ENCODE measurements at places on chromosomes 12 and 14. TPM values are rescaled to one million over a fixed set of nuclear protein-coding genes. Genes with fewer than 3 reads are reported as not detected.

GRCh38 chr12:75308279-75308678 lies 21.8 kb downstream of the CAPS2 start:
- DNase-seq = no peak

DNA sequence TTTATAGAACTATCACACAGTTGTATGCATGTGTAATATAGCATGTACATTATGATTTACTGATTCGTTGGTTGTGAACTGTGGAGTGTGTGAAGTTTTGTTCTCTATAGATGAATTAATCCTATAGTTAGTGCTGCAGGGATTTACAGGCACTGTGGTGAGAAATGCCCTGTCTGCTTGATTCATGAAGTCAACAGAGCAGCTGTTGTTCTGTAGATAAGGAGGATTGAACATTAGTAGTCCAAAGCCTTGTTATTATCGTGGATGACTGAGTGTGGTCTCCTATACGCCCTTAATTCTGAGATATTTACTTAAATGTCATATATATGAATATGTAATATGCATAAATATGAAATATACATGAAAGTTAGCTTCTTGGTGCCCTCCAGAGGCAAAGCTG lies 98.3 kb downstream of the DNAH10 start:
- no peak for DNase-seq

- no peak for DNase-seq
Observed at GRCh38 chr12:12338527-12339168, 11.4 kb downstream of the MANSC1 start.

DNA sequence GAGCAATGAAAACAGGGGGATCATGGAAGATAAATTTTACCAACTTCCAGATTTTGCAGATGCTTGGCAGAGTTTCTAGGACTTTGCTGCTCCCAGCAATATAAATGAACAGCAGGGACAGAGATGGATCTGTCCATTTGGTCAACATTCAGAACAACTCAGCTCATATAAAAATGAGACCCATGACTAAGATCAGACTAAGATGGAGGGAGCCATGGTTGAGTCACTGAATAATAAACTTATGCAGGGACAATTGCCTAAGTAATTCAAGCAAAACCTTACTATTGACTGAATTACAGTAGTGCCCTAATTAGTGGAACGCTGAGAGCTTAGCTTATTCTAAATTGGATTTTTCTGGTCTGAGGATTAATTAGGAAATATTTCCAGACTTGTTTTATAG lies 205.1 kb downstream of the SLC5A8 start:
- no peak for DNase-seq

DNA sequence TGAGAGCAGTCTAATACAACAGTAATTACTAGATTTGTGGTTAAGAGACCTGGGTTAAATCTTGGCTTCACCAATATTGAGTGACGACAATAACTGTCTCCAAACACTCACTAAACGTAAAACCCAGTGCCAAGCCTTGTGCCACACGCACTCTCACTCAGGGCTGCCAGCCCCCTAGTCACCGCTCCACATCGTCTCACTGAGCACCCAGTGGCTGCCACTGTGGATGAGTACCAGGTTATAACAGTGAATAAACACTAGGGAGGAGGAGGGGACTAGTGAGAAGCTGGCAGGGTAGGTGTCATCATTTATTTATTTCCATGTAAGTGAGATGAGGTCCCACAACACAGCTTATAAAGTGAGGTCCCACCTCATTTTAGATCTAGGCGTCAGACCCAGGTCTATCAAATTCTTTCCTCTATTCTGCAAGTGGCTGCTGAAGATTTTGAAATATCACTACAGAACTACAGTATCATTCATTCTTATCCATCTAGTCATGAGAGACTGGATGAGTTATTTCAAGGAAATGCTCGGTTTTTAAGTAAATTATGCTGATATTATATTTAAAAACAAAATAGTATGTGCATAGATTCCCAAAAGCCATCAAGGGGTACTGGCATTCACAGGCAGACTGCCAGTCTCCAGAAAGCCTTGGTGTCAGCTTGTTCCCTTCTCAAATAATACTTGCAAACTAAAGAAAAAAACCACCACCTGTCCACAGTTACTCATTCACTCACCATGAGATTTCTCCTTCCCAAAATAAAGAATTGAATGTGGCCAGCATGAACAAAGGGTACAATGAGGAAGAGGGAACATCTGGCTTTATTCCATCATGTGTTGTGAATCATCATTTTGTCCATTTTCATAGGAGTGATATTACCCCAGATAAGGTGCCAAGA lies 84.0 kb downstream of the PTPN21 start:
- no peak for DNase-seq

DNA sequence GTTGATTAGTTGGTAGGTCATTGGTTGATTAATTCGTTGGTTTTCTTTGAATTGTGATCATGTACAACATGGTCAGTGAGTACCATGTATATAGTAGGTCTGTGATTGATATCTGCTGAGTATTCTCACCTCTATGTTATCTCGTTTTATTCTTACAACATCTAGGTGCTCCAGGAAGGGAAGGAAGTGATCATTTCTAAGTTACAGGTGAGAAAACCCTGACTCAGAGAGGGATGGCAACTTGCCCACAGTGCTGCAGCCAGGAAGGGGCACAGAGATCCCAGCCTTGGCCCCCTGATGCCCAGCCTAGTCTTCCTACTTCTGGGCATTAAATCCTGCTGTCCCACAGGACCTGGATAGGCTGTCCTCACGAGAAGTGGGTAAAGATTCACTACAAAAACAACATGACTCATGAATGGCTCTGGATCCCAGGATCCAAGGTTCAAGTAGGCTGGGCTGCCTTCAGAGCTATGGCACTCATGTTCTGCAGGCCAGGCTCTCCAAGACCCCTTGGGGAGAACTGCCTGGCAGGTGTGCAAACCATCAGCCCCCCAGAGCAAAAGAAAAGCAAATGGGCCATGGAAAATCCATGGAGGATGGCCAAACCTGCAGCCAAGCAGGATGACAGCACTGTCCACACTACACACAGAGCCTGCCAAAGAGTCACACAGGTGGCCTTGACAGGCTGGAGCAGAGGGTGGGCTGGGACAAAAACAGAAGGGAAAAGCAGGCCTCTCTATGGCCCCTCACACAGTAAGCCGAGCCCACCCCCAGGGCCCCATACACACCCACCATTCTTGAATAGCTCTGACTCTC lies 146.2 kb downstream of the BCL11B start:
- no peak for DNase-seq

- no peak for DNase-seq
Observed at GRCh38 chr14:88318406-88318805, 4.7 kb downstream of the KCNK10 start.

- DNase-seq = no peak
Observed at GRCh38 chr12:10175846-10176636, 2.8 kb upstream of the TMEM52B start.

- DNase-seq = no peak
Observed at GRCh38 chr12:128734371-128734770, 89.4 kb downstream of the SLC15A4 start.

DNA sequence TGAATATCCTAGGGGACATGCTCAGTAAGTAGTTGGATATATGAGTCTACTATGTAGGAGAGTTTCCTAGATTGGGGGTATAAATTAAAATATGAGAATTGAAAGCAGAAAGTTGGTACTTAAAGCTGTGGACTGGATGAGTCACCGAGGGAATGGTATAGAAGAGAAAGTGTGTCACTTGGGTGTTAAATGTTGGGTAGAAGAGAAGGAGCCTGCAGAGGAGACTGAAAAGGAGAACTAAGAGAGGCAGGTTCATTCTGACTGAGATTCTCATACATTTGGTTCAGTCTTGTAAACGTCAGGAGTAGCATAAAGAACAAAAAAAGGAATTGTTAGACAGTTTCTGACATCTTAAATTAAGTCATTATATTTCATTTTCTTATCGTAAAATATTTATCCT lies 19.9 kb downstream of the LRRC9 start:
- no peak for DNase-seq

Gene RTN1
- total RNA-seq = 0.05 TPM

Gene C12orf76
- total RNA-seq = 13.6 TPM

DNA sequence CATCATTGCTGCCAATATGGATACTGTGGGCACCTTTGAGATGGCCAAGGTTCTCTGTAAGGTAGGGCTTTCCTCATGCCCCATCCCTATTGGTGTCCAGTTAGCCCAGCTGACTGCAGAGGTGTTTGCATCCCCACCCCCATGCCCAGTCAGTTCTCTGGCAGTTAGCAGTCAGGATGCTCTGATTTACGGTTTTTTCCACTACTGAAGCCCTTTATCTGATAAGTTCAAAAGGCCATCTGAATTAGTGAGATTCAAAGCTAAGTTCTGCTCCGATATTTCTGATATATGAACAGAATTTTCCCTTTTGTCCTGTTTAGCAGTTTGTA lies 773 bp downstream of the GMPR2 start:
- DNase-seq = no peak

- DNase-seq = no peak
Observed at GRCh38 chr12:337039-337438, 52.1 kb downstream of the KDM5A start.

DNA sequence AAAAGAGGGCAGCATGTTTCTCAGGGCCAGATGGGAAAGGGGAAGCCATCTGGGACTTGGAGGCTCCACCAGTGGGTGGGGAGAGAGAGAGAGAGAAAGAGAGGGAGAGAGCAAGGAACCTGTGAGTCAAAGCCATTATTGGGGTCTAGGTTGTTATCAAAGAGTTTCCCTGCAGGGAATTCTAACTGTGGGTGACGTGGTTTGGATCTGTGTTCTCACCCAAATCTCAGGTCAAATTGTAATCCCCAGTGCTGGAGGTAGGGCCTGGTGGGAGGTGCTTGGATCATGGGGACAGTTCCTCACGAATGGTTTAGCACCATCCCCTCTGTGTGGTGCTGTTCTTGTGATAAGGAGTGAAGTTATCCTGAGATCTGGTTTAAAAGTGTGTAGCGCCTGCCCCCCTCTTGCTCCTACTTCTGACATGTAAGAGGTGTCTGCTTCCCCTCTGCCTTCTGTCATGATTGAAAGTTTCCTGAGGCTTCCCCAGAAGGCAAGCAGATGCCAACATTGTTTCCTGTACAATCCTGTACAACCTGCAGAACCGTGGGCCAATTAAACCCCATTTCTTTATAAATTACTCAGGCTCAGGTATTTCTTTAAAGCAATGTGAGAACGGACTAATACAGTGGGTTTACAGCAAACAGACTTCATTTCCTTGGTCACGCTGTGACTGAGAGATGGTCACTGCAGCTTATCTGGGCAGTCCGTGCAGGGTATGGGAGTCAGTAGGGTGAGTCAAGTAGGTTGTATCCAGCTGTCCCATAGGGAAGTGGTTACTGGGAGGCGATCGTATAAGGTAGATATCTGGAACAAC lies 52.4 kb downstream of the CCDC91 start:
- no peak for DNase-seq

DNA sequence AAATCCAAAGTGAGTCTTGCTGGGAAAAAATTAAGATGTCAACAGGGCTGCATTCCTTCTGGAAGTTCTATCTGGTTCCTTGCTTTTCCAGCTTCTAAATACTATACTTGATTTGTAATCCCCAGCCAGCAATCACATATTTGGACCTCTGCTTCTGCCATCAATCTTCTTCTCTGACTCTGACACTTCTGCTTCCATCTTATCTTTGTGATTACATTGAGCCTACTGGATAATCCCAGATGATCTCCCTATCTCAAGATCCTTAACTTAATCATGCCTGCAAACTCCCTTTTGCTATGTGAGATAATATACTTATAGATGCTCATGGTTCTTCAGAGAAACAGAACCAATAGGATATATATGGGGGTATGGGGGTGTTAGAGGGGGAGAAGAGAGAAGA lies 49.9 kb upstream of the ZDHHC17 start:
- no peak for DNase-seq

Gene LMO3
- total RNA-seq = 0.51 TPM

GRCh38 chr14:55929136-55929535 lies 189.1 kb upstream of the PELI2 start:
- no peak for DNase-seq

DNA sequence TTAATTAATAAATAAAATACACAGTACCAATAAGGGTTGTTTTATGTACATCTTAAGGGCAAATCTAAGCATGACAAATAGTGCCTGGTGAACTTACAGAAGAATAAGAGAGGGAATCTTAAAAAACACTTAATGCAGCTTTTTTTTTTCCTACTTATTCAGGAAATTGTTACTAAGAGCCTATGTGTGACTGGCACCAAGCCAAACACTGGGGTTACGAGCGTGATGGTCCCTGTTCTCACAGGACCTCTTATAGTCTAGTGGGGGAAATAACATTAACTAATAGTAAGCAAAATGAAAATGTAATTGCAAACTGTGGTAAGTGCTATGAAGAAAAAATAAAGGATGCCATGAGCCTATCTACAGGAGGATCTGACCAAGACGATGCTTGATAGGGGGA lies 53.6 kb downstream of the RTN1 start:
- no peak for DNase-seq

GRCh38 chr12:69509308-69509736 lies 39.1 kb downstream of the FRS2 start:
- no peak for DNase-seq

All from Panc1 (cell line).